ENCODE measurements at places on chromosomes 7 and 10.

GRCh38 chr7:136056651-136057231 is 79.6 kb upstream of the MTPN start:
- no peak for ATAC-seq

DNA sequence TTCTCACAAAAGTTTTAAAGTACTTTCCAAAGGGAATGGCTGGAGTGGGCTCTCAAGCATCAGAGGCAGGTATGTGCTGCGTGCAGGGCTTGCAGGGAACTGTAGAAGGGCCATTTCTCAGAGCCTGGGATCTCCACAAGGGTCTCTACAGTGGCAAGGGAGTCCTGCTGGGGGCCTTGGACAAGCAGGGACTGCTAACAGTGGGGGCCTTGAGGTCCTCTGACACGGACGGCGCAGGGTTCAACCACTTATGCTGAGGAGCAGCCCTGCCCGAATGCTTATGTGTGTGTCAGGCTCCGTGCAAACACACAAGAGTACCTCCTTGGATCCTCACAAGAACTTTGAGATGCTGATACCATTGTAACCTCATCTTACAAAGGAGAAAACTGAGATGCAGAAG is 342.1 kb upstream of the COBL start:
- no peak for ATAC-seq

- no peak for ATAC-seq
Observed at GRCh38 chr7:155322530-155322929, 24.9 kb downstream of the INSIG1 start.

DNA sequence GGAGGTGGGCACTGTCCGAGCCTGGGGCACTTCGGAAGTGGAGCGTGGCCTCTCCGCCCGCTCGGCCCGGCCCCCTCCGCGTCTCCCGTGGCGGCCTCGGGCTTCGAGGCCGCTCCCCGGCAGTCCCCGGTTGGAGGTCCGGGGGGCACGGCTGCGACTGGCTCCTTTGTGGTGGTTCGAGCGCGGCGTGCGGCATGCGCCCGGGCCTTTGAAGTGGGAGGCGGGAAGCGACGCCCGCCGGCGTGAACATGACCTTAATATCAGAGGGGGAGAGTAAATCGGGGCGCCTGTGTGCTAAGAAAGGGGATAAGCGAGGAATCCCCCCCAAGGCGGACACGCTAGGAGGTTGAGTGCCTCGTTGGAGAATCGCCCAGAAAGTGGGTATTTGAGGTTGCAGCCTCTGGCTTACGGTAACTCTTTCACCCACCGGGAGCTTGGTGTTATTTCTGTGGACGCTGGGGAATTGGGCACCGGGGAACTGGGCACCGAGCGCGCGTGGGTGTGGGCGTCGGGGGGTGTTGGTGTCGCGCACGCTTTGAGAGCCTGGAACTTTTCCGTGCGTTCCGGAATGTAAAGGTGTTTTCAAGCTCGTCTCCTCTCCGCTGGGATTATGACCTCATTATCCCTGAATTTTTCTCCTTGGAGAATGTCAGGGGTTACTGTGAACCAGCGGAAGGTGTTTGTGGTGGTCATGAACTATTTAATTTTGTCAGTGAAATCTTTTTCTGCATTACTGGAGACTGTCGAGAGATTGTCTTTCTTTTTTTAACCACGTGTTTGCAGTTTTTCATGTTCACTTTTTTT is 660 bp downstream of the SUV39H2 start:
- ATAC-seq = no peak

- ATAC-seq = no peak
Observed at GRCh38 chr10:8054244-8054493, 319 bp upstream of the GATA3 start.

DNA sequence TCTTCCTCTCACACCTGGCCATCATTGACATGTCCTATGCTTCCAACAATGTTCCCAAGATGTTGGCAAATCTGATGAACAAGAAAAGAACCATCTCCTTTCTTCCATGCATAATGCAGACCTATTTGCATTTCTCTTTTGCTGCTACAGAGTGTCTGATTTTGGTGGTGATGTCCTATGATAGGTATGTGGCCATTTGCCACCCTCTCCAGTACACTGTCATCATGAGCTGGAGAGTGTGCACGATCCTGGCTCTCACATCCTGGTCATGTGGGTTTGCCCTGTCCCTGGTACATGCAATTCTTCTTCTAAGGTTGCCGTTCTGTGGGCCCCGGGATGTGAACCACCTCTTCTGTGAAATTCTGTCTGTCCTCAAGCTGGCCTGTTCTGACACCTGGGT is 19.2 kb downstream of the OR2A14 start:
- ATAC-seq = no peak

DNA sequence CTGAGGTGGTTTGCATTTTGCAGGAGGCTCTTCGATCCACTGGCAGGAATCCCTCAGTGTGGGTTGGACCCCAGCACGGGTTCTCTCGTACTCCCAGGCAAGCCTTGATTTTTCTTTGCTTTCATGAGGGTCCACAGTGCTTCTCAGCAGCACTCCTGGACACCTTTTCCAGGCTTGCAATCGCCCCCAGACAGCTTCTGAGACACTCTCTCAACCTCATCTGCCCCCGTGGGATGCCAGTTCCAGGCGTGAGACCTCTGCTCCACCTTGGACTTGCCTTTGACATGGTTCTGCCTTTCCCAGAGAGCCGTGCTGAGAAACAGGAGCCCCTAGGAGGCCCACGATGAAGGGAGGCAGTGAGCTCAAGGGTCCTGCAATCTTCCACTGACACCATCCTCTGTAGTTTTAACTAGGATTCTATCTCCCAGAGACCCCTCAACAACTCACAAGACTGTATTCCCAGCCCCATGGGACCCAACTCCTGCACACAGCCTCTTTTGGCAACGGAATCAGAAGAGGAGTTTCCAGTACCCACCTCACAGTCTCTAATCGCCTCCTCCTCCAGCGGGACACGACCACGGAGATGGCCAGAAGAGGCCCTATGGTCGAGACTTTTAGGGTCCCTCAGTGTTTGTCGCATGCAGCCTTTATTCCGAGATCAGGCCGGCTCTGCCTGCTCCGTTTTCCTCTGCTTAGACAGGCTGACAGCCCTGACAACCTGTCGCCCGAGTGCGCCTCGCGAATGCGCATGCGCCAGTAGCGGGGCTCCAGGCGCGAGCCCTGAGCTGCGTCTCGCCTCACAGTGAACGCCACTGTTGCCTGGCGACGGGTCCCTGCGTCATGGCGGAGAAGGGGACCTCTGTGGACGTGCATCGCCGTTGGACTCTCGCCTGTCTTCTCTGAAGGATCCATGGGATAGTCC is 26.0 kb upstream of the ZNF273 start:
- ATAC-seq = peak; percentile 98

DNA sequence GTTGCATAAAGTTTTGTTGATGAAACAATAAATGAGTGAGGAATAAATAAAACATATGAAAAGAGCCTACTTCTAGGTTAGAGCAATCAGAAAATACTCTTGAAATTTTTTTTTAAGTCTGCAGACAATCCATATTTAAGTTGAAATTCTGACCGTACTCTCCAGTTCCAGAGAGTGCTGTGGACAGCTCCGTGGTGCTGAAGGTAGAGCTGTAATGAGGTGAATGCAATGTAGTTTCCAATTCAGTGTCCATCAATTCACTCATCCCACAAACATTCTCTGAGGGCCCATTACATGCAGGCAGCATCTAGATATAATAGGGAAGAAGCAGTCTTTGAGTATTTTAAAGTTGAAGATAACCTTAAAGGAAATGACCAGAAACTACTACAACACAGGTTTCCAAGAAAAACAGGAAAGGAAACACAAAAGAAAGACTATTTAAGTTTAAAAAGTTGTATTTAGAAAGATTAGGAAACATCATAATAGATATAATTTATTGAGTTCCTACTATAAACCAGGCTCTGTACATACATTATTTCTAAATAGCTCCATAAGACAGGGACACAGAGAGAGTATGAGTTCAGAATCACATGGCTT is 44.0 kb upstream of the CRTAC1 start:
- no peak for ATAC-seq

- no peak for ATAC-seq
Observed at GRCh38 chr7:122949186-122949585, 46.3 kb downstream of the TAS2R16 start.

DNA sequence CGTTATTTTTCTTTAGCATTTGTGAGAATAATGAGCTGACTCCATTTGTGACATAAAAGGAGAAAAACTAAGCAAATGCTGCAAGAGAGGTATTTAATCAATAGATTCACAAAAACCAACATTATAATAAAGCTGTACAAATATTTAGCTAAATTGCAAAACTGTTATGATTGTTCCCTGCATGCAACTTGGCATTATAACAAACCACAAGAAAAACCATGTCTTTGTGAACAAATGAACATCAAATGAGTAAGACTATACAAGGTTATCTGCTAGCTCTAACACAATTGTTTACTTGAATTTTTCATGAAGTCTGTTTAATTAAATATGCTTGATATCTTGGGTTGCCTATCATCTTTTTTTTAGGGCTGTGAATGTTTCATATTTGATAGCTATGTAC is 50.8 kb upstream of the PPP1R9A start:
- ATAC-seq = no peak

DNA sequence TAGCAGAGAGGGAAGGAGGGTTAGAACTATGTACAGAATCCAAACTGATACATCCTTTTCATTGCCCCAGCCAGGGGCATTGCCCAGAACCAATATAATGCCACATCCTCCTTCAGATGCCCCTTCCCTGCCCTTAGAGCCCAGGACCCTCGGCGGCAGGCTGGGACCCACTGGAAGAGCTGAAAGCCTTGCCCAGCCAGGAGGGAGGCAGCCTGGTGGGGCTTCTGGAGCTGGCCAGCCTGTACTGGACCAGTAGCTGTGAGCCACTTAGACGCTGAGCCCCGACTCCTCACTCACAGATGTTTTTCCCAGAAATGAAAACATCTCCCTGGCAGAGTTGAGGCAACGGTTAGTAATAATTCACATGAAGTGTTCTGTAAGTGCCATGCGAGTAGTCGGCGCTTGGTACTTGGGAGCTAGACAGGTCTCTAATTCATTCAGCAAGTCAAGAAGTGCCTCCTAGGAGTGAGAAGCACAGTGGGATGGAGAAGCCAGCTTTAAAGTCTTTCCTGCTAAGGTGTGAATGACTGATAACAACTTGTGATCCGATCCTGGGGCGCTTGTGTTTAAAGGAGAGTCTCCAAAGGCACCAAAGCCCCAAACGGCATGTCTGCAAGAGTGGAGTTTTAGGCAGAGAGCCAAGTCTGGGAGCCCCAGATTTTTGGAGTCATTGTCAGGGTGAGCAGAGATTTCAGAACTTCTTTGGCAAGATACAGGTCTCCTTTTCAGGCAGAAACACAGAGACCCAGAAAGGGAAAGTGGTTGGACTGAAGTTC is 9.8 kb downstream of the VSIR start:
- no peak for ATAC-seq

- ATAC-seq = no peak
Observed at GRCh38 chr7:29120955-29121354, 25.4 kb downstream of the CPVL start.
